ENCODE measurements at places on chromosomes 2 and 18. TPM values are rescaled to one million over a fixed set of nuclear protein-coding genes. Genes with fewer than 3 reads are reported as not detected.

Gene TIA1
- total RNA-seq: 149 TPM

Gene ZBTB7C
- 0.39 TPM for total RNA-seq

Gene C2orf92
- 9.4 TPM for total RNA-seq

Gene SFT2D3
- 12.2 TPM for total RNA-seq

Gene SPC25
- 32.6 TPM for total RNA-seq

Gene FBLN7
- 0.39 TPM for total RNA-seq

Gene PFN4
- 1.4 TPM for total RNA-seq

Gene POTEC
- total RNA-seq: not detected

Gene HOXD12
- total RNA-seq: not detected

Gene TEKT4
- not detected for total RNA-seq

Gene AQP12B
- not detected for total RNA-seq

Gene UGT1A1
- 2.6 TPM for total RNA-seq

Gene PTMA
- total RNA-seq: 669 TPM

Gene NPHP1
- total RNA-seq: 2.0 TPM

Gene SERPINB11
- not detected for total RNA-seq

Gene RAB27B
- total RNA-seq: 0.42 TPM

Gene CNDP1
- not detected for total RNA-seq

Gene DRC1
- total RNA-seq: 0.49 TPM

Gene GRP
- total RNA-seq: not detected

Gene FSIP2
- total RNA-seq: 0.09 TPM

Gene RAB12
- 37.8 TPM for total RNA-seq

Gene SCYGR8
- not detected for total RNA-seq

Gene MYCN
- total RNA-seq: 46.6 TPM

Gene PUS10
- 12.1 TPM for total RNA-seq

Gene NRBP1
- 148 TPM for total RNA-seq
